Right lobe of liver (tissue), 6 donors: ENCODE measurements at places on chromosomes 13 and 19.

GRCh38 chr13:105762096-105762495, 773.4 kb downstream of the EFNB2 start:
- no peak for DNase-seq

- DNase-seq: no peak
Measured at GRCh38 chr13:50244355-50244712, 229.1 kb downstream of the KCNRG start.

- DNase-seq: no peak
Measured at GRCh38 chr19:22066886-22067285, 14.6 kb downstream of the ZNF257 start.

- DNase-seq: no peak
Measured at GRCh38 chr19:24101459-24102115, 14.6 kb downstream of the ZNF254 start.

GRCh38 chr19:10701955-10702525, 801 bp downstream of the QTRT1 start:
- no peak for DNase-seq

GRCh38 chr13:108834193-108834592, 204.8 kb downstream of the MYO16 start:
- DNase-seq: no peak

DNA sequence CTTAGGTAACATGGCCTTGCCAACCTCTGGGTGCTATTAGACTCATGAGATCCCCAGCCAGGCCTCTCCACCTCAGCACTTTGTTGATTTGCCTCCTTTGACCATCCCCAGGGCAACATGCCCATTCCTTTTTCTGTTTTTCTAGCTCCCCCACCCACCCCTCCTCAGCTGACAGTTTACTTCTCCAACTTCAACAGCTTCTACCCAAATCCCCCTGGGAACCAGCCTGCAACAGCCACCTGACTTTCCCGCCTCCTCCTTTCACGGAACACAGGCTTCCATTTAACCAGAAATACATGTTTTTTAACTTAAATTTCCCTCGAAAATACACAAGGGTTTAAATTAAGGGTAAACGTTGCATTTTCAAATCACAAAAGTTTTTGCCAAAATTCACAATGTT, 117.3 kb downstream of the DLEU7 start:
- DNase-seq: no peak

DNA sequence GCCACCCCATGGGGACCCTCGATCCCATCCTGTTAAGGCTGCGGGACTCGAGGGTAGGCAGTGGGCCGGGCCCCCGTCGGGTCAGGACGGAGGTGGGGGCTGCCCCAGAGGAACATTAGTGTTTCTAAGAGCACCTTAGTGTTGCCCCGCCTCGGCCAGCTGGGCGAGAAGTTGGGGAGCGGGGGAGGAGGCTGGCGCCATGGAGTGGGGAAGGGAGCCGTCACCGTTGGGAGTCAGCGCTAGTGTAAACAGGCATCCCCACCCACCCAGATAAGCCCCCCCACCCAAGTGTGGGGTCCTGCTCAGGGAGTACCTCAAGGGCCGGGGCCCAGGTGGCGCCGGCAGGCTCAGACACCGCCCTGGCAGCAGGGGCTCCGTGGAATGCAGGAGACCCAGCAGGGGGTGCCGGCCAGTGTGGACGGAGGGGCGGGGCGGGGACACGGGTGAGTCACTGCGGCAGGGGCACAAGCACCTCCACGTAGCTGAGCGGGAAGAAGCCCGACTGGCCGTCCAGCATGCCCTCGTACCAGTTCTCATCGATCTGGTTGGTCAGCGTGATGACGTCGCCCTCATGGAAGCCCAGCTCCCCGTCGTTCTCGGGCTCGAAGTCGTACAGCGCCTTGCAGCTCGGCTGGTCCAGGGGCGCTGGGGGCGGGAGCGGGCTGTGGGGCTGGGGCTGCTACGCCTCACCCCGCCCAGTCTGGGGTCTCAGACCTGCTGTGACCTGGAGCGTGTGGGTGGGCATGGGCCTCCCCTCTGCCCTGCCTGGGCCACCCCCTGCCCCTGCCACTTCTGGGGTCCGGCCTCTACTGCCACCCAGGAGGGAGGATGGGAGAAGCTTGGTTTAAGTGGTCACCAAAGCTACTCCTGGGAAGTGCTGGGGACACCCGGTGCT, 18.0 kb downstream of the MPND start:
- DNase-seq: peak; percentile 51

DNA sequence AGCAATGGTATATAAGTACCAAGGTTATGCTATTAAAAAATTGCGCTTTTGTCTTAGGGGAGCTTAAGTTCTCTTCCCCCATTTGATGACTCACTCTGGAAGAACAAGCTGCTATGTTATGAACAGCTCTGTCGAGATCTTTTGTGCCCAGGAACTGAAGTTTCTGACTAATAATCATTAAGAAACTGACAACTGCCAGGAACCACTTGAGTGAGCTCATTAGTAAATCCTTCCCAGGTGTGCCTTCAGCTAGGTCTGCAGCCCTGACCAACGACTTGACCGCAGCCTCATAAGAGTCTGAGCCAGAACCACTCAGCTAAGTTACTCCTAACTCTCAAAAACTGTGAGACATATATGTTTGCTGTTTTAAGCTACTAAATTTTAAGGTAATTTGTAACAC, 147.8 kb downstream of the SLITRK6 start:
- DNase-seq: no peak
